ENCODE measurements at places on chromosomes 6 and 20. TPM values are rescaled to one million over a fixed set of nuclear protein-coding genes. Genes with fewer than 3 reads are reported as not detected.

Gene RAB44
- total RNA-seq = not detected

Gene COL21A1
- total RNA-seq = 29.5 TPM

- no peak for DNase-seq
These were observed 1714.5 kb downstream of the GRIK2 start for GRCh38 chr6:103107985-103108384.

DNA sequence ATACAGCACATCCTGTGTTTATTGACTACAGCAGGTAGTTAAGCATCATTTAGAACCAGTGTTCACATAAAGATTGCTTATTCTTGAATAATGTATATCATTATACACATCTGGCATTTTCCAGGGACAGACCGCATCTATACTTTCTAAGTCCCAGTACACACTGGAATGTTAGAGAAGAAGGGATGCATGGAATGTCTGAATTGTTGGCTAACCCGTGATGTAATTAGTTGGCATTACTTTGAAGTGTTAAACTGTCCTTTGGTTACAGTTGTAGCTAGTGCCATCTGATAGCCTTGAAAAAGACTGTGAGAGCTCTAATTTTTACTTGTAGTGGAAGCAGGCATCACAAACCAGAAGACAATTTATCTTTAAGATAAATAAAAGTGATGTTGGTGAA lies 29.8 kb upstream of the MCHR2 start:
- DNase-seq = no peak

Gene DYNLT2
- 2.0 TPM for total RNA-seq

DNA sequence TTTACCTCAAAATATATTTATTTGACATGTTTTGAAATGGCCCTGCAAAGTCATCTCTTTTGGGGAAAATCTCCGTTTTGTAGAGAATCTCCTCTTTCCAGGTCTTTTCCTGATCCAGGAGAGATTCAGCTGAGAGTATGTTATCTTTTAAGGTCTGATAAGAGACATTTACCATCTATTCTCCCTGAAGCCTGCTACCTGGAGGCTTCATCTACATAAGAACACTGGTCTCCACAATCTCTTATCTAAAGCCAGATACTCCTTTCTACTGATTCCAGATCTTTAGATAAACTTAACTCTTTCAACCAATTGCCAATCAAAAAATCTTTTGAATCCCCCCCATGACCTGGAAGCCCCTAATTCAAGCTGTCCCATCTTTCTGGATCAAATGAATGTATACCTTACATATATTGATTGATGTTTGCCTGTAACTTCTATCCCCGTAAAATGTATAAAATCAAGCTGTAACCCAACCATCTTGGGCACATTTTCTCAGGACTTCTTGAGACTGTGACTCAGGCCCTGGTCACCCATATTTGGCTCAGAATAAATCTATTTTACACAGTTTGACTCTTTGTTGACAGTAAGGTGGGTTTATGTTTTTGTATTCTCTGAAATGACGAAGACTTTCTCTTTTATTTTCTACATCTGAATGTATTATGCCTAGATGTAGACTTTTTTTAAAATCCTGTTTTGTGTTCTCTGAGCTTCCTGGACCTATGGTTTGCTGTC lies 95.5 kb downstream of the ECT2L start:
- no peak for DNase-seq

GRCh38 chr6:1802491-1803395 lies 193.0 kb downstream of the FOXC1 start:
- DNase-seq = peak; percentile 52

Gene HLA-DQA2
- not detected for total RNA-seq

DNA sequence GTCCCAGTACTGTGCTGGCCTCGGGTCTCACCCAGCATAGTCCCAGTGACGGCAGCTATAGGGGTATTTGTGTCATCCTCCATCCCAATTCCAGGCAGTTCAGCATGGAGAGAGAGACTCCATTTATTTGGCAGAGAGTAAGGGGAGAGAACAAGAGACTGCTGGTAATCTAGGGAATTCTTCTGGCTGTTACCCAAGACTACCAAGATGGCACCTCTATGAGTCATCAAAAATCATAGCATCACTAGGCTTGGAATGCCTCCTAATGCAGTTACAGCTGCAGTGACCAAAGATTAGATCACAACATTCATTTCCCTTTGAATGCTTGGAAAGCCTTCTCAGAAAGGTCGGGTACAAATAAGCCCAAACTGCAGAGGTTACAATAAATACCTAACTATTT lies 660.4 kb upstream of the FLRT3 start:
- DNase-seq = peak; percentile 37

Gene TRIM31
- total RNA-seq = not detected

DNA sequence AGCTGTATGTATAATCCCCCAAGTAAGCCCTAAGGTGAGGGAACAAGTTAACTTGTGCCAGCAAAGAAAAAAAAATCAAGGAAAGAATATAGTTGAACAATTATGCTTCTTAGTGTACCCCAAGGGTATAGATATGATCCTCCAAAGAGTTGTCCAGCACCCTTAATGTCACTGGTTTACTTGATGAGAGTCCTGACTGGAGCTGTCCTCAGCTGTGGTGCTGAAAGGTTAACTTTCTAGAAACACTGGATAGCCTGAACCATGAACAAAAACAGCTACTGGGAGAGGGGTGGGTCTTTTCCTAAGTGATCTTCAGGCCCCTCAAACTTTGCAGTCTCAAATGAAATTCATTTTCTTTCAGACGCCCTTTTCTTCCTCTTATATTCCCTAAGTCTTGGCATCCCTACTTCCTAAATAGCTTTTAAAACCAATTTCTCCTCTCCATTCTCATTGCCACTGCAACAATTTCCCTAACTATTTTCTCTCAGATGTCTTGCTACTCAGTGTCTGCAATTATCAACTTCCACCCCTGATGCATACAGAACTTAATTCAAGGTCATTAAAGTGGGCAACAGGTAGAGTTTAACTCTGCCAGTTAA lies 83.5 kb upstream of the PROKR2 start:
- DNase-seq = peak; percentile 19

GRCh38 chr6:8135276-8135675 lies 32.9 kb upstream of the EEF1E1 start:
- DNase-seq = no peak

Gene PXT1
- total RNA-seq = not detected

- DNase-seq = no peak
These were observed 41.7 kb downstream of the VEGFA start for GRCh38 chr6:43811733-43812099.

DNA sequence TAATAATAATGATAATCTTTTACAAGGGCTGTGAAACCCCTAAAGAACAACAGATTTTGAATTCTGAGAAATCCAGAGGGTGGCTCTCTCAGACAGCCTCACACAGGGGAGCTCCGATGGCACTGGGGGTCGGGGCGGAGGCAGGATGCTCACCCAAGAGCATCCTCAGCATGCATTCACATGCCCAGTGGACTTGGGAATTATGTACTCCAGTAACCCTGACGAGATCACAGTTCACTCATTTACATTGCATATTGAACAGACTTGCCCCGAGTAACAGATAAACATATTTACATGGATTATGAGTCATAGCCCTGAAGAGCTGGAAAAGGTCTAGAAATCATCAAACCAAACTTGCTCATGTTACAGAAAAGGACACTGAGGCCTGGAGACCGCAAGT lies 482.7 kb upstream of the JARID2 start:
- DNase-seq = peak; percentile 13

GRCh38 chr6:169725125-169726048 lies 1.1 kb upstream of the PHF10 start:
- peak; percentile 70 for DNase-seq

DNA sequence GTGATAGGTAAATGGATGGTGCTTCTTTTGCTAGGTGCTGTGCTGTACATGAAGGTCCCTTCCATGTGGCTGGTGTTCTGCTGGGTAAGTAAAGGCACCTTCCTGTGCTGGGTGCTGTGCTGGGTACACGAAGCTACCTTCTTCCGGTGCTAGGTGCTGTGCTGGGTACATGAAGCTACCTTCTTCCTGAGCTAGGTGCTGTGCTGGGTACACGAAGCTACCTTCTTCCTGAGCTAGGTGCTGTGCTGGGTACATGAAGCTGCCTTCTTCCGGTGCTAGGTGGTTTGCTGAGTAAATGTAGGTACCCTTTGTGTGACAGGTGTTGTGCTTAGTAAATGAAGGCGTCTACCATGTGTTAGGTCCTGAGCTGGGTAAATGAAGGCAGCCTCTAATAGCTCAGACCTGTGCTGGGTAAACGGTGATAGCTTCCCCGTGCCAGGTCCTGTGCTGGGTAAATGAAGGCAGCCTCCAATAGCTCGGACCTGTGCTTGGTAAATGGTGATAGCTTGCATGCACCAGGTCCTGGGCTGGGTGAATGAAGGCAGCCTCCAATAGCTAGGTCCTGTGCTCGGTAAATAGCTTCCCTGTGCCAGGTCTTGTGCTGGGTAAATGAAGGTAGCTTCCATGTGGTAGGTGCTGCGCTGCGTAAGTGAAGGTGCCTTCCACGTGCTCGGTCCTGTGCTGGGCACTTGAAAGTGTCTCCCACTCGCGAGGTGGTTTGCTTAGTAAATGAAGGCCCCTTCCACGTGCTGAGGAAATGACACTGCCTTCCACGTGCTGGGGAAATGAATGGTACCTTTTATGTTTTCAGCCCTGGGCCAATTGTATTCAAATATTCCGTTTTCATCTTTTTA lies 115.5 kb downstream of the ERMARD start:
- DNase-seq = no peak

- no peak for DNase-seq
These were observed 74.8 kb upstream of the SHLD1 start for GRCh38 chr20:5675103-5676091.

DNA sequence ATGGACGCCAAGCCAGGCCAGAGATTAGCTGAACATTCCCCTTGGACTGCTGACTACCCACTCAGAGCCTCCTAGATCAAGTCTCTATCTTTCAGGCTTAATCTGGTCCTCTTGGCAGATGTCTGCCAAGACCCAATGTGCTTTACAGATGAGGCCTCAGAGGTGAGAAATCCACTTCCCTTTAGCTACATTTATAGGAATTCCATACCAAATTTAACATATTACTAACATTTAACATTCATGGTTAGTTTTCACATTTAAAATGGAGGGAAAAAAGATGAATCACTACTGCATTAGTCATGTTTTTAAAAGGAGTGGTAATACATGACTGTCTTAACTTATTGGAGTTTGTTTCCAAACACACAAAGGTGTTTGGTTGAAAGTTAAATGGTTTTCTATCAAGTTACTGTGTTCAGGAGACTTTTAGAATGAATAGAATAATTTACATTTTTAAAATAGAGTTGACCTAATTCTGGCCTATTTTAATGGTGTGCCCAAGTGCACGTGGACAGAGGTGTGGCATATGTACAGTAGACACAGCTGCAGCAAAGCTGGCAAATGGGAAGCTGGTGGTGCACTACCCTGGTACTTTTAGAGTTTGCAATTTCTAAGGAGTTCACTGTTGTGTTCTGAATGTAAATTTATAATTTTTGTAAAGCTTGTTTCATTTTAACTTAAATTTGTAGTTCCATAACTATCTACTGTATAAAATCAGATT lies 41.9 kb upstream of the CALHM6 start:
- peak; percentile 22 for DNase-seq

Gene FOXC1
- total RNA-seq = 15.7 TPM
